Karpas-422 (cell line): ENCODE measurements at places on chromosomes 11 and 22.

DNA sequence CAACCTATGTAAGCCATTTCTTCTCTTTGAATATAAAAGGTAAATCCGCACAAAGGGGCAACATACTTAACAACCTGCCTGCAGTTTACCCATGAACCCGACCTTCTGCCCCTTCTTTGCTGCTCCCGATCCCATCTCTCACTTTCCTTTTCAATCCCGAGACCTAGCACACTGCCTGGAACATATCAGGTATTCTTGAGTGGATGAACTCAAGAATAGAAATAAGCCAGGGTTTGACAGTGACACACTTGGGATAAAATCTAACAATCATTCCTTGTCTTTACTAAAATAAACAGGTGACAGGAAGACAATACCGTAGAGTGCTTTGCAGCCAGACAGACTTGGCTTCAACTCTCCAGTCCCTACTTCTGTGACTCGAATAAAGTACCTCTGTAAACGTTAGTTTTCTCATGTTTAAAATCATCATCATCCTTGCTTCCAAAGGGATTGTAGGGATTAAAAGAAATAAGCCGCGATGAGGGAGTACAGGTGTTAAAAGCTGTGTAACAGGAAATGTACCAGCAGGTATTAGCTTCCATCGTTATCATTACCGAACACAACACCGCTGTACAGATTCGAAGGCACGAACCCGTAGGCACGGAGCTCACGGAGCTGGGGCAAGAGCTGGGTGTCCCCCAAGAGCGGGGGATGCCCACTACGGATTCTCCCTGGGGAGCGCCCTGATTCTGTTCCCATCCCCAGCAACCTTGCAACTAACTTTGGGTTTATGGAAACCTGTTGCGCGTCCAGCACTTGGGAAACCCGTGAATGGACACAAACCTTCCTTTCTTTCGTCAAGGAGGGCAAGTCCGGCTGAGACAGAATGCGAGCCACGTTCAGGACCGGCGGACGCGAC, 720 bp downstream of the UFD1 start:
- DNase-seq: peak; percentile 69

- no peak for DNase-seq
These were observed 39.3 kb downstream of the EFCAB6 start for GRCh38 chr22:43772831-43773230.

DNA sequence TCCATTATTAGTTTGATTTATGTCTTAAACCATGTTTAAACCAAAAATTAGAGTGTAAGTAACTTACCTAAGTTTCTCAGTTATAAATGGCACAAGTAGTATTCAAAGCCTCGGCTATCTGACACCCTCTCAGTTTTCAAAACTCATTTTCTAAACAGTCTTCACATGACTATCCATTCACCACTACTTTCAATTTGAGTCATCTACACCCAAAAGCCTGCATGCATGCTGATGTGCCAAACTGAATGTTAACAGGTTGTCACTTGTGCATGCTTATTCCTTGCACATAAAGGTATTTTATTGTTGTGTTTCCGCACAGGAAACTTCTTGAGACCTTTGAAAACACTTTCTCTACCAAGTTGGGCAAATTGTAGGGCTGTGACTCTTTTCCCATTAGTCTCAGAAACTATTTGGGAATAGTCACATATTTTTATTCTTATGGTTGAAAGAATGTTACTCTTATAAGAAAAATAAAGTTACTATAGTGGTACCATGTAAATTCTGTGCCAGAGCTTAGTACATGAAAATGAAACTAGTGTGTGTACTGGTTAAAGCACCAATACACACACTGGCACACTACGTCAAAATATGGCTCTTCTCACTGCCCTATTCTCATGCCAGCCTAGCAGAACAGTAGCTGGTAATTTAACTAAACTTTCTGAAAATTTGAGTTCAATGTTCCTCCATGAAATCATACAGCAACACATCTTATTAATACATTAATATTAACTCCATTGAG, 2.2 kb upstream of the OR51E2 start:
- DNase-seq: no peak

DNA sequence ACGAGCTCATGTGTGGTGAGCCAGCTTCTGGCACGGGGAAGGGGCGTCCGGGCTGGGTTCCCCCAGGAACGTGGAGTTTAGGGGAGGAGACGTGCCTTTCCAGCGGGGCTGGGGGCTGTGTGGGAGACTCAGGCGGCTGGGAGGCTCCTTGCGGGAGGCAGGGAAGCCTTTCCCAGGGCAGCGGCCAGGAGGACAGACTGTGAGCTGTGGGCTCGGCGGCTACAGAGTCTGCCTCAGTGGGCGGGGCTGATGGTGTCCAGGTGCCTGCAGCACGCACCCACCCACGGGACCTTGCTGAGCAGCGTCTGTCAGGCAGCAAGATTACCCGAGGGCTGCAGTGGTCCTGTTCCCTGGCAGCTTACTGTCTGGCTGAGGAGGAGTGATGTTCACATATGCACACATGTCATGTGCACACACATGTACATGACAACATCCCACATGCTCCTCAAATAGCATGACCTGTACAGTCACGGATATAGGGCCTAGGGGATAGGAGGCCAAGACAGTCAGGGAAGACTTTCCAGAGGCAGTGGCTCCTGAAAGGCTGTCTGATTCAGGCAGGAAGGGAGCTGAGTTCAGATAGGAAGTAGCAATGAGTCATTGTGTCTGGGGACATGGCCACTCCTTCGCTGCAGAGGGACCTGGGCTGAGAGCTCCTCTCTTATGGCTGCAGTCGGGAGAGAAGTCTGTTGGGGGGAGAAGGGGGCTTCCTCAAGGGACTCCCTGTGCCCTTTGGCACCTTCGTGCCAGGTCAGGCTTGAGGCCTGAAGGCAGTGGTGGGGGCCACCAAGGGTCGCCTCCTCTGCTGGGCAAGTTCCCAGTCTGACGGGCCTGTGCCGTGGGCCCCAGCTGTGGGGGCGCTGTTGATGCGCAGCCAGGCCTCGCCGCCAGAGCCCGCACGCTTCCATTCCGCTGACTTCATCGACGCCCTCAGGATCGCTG, 23.3 kb upstream of the PPP6R3 start:
- DNase-seq: no peak

- DNase-seq: no peak
These were observed 23.5 kb upstream of the ANKK1 start for GRCh38 chr11:113363996-113364641.

DNA sequence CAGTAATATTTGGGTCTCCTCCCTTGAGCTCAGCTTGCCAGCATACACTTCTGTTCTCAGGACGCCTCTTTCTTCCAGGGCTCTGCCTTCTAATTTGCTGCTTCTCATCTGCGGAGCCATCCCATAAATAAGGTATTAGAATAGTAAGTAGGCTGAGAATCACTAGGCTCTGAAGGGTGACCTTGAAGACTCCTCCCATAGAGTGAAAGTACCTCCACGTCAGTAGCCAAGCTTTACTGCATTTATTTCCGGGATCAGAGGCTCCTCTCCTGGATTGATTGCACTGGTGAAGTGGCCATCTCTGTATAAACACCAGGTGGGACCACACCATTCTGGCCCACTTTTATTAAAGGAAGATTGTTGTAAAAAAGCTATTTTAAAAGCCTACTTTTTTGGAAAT, 315.5 kb downstream of the FAT3 start:
- no peak for DNase-seq

DNA sequence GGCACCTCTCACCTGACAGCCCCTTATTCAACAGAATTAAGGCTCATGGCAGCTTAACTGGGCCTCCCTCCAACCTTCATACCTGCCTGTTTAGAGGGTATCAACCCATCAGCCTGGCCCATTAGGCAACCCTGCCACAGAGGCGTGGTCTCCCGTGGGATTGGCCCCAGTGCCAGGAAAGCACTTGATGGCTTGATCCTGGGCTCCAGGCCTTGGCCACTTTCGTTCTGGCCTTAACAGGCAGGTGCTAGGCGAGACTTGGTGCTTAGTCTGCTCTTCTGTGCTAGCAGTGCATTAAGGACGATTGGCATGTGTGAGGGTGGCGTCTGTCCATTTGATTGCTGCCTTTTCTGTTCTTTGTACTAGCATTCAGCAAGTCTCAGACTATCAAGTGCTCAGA, 75.2 kb downstream of the CABIN1 start:
- DNase-seq: no peak

GRCh38 chr11:110177086-110177456, 83.9 kb downstream of the ZC3H12C start:
- no peak for DNase-seq

GRCh38 chr11:71399341-71399740, 48.9 kb downstream of the DHCR7 start:
- no peak for DNase-seq

DNA sequence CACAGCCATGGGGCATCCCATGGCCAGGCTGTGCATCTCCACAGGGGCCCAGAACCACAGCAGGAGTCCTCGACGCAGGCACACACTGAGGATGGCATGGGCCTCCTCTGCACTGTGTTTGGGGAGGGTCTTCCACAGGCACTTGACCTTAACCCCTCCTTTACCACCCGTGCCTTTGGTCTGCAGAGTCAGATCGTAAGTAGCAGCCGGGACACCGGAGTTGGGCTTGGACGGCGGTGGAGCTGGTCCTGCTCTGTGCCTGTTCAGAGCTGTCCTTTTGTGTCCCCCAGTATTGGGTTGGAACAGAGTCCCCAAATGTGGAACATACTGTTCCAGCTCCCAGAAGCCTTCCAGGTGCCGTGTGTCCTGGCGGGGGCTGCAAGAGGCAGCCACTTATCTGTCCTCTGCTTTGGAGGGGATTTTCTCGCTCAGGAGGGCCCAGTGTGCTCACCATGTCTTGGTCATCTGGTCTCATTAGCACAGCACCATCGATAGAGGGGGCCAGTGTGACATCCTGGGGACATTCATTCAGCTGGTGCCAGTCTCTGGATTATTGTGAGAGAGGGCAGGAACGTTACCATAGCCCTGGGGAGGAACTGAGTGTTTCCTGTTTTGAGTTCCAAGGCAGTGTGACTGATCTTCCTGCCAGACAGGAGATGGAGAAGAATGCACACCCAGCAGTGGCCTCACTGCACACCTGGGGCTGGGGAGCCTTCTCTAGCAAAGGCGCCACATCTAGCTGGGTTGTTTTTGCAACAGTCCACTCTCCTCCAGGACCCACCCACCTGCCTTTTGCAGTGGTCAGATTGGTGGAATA, 12.4 kb downstream of the CRELD2 start:
- DNase-seq: peak; percentile 78

- DNase-seq: no peak
These were observed 752.3 kb downstream of the OPCML start for GRCh38 chr11:132780046-132780445.

GRCh38 chr11:125694951-125695350, 14.3 kb upstream of the ACRV1 start:
- no peak for DNase-seq

DNA sequence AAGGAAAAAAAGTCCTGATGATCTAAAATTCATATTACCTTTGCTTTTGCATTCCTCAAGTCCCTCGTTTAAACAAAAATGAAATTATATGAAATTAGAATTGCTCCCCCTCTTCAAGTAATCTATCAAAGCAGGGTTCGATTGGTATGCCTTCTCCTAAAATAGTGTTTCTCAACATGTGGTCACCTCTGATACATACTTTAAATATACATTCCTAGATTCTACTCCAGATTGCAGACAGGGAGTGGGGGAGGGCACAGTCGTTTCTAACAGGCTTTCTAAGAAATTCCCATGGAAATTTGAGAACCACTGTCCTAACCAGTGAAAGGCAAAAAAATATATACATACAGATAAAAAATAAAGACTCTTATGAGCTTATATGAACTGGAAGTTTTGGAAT, 22.6 kb upstream of the IRAG1 start:
- DNase-seq: no peak

GRCh38 chr11:24502425-24502824, 5.6 kb downstream of the LUZP2 start:
- DNase-seq: no peak

- no peak for DNase-seq
These were observed 11.4 kb downstream of the ACO2 start for GRCh38 chr22:41480397-41480735.

DNA sequence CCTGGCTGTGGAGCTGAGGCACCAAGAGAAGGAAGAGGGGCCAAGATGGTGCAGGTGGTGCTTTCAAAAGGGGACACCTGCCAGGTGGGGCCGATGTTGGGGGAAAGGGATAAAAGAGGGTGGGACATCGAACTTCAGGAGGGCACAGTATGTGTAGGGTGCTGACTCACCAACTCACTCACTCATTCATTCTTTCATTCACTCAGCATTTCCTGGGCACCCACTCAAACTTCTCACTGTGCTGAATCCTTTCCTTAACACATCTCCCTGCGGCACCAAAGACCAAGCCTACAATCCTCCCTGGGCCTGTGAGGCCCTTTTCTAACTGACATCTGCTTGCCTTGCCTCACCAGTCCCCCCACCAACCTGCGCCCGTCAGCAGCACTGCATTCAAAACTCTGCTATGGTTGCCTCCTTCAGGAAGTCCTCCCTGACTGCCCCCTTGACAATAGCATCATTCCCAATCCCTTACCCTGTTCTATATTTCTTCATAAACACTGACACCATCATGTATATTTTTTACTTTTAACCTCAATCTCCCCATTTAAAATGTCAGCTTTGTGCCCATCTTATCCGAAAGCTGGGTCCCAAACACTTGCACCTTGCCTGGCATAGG, 246.6 kb downstream of the MN1 start:
- no peak for DNase-seq

GRCh38 chr22:32760396-32760795, 41.1 kb upstream of the TIMP3 start:
- DNase-seq: no peak

GRCh38 chr11:110199184-110199981, 97.0 kb downstream of the RDX start:
- DNase-seq: no peak

GRCh38 chr22:47631571-47632102, 869.2 kb downstream of the TBC1D22A start:
- no peak for DNase-seq

GRCh38 chr11:116928102-116928777, 90.8 kb upstream of the APOA1 start:
- DNase-seq: peak; percentile 50

DNA sequence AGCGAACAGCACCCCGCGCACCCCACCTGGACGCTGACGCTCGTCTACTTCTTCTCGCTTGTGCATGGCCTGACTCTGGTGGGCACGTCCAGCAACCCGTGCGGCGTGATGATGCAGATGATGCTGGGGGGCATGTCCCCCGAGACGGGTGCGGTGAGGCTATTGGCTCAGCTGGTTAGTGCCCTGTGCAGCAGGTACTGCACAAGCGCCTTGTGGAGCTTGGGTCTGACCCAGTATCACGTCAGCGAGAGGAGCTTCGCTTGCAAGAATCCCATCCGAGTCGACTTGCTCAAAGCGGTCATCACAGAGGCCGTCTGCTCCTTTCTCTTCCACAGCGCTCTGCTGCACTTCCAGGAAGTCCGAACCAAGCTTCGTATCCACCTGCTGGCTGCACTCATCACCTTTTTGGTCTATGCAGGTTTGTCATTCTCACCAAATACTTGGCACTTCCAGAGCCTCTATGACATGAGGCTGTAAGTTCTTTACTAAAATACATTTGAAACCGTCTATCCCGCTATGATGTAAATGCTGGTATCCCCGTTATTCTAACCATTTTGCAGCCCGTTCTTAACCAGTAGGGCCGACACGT, 535 bp downstream of the AQP11 start:
- no peak for DNase-seq

DNA sequence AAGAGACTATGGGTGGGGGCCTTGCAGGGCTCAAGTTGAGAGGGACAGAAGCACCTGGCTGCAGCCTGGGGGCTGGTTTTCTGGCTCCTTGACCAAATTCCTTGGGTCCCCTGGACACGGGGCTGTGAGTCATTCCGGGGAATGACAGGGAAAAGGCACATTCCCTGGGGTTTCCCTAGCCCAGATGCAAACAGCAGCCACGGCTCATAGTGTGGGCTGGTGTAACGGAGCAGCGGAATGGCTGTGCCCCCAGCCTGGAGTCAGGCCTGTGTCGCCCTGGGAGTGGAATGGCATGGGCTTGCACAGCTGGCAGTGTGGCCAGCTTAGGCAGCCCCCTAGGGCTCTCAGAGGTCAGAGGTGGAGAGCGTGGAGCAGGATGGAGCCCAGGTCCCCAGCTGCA, 77.6 kb upstream of the KCNQ1OT1 start:
- no peak for DNase-seq
